ENCODE measurements at places on chromosomes 3 and 15.

- no peak for DNase-seq
Measured at GRCh38 chr3:82088749-82089148, 327.3 kb upstream of the GBE1 start.

- DNase-seq, result no peak
Measured at GRCh38 chr3:48492461-48493202, 11.3 kb downstream of the SHISA5 start.

DNA sequence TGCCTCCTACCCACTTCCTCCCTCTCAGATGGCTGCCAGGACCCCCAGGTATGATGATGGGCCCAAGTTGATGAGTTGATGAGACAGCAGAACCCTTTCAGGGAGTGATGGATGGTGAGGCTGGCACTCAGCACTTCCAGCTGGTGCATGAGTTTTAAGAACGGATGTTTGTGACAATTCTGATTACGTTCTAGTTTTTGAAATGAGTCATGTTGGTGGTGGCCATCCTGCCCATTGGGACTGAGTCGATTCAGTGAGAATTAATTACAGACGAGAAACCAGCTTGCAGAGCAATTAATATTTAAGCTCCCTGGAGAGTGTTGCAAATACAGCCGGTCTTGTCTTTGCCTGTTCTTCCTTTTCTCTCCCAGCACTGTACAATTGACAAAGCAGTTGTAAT is 56.9 kb upstream of the NR2C2 start:
- DNase-seq, result no peak

DNA sequence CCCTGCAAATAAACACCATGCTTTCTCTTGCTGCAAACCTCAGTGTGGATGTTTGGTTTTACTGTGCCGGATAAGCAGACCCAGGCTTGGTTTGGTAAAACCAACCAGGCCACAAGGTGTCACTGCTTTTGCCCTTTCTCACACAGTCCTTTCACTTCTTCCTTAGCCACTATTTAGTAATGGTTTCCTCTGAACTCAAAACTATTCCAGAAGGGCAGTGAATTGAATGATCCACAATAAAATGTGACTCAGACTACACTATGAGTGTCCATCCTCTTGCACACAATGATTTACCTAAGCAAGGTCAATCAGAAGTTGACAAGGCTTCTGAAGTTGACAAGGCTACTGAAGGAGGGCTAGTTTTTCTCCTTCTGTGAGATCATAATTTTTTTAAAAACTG is 552.4 kb upstream of the CCDC54 start:
- DNase-seq, result no peak

GRCh38 chr3:197365586-197365985 is 67.2 kb upstream of the DLG1 start:
- DNase-seq, result no peak

- DNase-seq, result no peak
Measured at GRCh38 chr15:30872341-30872748, 31.4 kb upstream of the FAN1 start.

DNA sequence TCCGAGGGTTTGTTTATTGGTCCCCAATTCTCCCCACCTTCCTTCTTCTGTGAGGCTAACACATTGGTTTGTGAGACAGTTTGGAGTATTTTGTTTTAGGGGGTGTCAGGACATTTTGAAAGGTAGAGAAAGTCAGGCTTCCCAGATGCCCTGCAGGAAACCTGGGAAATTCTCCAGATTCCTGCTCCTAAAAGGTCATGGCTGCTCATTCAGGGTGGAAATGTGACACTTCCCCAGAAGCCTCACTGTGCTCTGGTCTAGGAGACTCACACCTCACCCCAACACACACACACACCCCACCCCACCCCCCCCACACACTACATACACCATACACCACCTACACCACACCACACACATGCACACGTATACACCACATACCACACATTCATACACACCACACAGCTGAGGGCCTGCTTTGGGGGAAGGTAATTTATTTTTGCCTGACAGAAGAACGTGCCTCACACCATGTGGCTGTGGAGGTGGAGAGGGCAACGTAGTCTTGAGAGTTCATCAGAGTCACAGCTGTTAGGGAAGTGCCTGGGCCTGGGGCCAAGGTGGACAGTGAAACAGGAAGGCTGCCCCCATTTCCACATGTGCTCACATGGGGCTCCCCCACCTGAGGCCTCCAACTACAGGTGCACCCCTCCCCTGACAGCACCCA is 40.4 kb upstream of the LIMD1 start:
- no peak for DNase-seq

- no peak for DNase-seq
Measured at GRCh38 chr15:45168751-45169551, 18.8 kb downstream of the SHF start.

DNA sequence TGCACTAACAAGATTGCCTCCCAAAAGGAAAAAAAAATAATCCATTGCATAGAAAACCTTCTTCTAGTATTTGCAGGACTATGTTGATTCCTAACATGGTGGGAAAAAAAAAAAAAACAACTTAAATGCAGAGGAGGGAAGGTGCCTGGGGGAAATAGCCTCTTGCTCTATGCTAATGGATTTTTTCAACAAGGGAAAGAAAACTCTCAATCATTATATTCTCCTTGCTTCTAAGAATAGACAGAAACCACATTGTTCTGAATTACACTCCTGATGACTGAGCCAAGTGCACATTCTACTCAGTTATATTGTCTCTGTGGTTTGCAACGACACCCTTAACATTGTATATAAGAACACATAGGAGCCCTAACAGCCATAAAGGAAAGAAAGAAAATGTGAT is 760.2 kb downstream of the NAALADL2 start:
- DNase-seq, result no peak

- no peak for DNase-seq
Measured at GRCh38 chr15:95669146-95669922, 661.2 kb upstream of the NR2F2 start.

GRCh38 chr15:55515491-55515890 is 7.5 kb upstream of the DNAAF4 start:
- no peak for DNase-seq

GRCh38 chr15:81914734-81915256 is 131.0 kb downstream of the MEX3B start:
- no peak for DNase-seq

DNA sequence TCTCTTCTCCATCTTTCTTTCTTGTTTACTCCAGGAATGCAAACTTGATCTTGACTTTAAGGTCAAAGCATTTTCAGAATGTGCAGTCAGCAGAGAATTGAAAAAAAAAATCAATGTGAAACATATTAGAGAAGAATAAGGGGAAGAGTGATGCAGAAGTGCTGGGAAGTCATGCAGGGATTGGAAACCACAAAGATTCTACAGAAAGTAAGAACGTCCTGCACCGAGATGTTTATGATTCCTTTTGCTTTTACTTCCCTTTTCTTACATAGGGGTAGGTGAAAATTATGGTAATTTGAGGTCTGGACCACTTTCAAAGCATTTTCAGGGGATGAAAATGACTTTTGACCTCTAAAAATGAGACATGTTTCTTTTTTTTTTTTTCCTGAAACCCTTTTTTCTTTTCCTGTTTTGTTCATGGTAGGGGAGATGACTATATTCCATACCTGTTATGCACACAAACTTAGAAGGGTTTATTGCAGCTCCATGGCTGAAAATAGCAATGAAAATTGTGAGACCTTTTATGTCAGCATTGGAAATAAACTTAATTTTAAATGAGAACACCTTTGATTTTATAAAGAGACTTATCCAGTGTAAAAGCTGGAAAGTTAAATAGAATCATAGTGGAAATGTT is 623.5 kb upstream of the TBL1XR1 start:
- DNase-seq, result no peak

DNA sequence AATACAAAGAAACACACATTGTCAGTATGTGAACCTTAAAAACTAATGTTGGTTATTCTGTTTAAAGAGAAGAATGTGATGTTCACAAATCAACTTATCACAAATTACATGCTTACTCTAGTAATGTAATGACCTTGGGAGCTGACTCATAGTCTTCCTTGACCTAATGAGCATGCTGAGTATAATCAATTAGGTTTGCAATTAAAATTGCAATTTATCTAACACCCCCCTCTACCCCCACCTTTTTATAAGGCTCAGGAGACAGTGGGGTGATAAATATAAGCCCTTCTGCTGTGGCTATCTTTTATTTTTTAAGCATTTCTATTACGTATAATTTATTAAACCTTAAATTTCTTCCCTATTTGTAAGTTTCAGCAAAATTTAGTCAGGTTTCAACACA is 947.8 kb upstream of the CFAP20DC start:
- DNase-seq, result no peak

DNA sequence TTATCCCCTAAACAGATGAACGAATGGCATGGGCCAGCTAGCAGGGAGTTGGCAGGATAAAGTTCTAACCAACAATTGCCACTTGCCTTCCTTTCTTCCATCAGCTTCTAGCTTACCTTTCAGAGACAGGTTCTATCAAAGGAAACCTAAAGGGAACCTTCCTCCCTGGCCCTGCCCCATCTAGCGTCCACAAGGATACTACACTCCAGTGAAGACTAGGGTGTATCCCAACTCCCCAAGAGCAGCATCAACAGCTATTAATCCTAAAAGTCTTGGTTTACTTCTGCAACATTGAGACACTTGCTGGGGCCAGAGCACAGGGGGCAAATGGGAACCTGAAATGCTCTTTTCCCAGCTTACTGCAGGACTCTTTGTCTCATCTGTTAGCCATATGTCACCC is 37.0 kb upstream of the TMC3 start:
- DNase-seq, result no peak

- DNase-seq, result no peak
Measured at GRCh38 chr3:194139071-194139813, 3.3 kb downstream of the HES1 start.

DNA sequence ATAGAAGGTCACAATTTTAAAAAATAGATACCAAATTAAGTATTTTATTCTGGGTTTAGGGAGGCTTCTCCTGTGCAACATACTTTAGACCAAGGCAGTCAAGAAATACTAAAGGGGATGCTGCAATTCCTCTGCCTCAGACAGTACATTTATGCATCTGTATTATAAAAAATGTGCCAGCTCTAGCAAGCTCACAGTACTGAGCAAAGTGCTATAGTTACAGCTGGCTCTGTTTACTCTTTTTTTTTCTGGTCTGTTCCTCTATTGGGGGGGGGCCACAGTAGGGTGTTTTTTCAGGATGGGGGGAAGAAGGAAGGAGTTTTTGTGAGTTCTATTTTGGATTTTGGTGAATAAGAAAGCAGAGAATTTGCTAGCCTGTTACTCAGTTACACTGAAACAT is 185.0 kb downstream of the TIGIT start:
- no peak for DNase-seq

DNA sequence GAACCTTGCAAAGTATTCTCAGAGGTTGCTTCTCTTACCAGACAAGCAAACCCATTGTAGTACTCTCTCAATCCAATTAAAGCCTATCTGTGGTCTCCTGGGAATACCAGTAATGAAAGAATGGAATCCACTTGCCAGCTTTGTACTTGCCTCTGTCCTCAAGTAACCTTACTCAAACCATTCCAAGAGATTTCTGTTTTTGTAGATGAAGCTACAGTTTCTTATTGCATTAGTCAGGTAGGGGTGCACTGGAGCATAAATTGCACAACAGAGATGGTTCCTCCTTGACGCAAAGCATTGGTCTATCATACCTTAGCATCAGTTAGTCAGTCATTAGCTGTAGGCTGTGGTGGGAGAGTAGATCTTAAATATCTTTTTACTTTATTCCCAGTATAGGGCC is 52.9 kb downstream of the BTLA start:
- no peak for DNase-seq

DNA sequence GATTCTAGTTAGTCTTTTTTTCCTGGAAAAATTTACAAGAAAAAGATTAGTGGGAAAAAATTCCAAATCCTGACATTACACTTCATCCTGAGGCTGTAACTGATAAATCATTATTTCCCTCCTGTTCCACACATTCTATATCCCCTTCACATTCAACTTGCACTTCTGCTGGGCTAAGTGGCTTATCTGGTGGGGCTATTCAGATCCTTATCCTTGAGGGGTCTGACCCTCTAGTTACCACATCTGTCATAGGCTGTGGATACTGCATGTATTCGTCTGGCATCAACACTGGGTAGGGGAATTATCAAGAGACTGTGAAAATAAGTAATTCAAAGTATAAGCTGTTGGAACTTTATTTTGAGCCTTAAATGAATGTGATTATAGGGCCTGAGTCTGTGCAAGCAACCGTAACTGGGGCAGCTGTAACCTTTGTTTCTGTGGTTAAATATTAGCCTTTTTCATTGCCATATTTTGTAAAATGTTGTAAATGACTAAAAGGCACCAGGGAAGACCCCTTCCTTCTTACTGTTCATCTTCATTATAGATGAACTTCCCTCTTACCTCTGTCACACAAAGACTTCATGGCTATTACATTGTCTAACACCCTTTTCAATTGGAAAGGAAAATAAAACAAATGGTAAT is 28.0 kb upstream of the TEX9 start:
- DNase-seq, result no peak

DNA sequence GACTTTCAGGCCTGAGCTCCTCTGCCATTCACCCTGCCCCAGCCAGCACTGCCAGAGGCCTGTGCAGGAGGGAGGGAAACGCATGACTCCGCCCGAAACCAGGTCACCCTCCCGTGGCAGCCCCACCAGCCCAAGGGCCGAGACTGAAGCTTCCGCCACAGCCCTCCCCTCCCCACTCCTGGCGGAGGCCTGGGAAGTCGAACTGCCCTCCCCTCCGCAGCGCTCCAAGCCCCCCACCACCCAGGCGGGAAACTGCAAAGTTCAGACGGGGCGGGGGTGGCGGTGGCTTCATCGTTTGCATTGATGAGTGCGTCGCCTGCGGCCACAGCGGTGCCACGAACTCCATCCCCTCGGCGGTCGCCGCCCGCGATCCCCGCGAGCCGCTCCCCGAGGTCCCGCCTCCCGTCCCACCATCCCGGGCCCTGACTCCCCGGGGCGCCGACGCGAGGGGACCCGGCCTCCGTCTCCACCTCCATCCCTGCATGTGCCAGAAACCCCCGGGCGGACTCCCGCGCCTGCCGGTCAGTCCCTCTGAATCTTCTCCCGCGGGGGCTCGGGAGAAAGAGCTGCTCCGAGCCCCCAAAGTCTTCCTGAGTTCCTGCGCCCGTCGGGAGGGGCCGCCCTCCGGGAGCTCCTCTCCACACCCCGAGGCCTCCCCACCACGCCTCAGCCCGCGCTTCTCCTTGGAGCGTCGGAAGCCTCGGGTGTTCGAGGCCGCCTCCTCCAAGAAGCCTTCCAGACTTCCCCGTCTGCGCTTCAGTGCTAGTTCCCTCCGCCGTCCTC is 698 bp downstream of the MELTF start:
- DNase-seq, result no peak

DNA sequence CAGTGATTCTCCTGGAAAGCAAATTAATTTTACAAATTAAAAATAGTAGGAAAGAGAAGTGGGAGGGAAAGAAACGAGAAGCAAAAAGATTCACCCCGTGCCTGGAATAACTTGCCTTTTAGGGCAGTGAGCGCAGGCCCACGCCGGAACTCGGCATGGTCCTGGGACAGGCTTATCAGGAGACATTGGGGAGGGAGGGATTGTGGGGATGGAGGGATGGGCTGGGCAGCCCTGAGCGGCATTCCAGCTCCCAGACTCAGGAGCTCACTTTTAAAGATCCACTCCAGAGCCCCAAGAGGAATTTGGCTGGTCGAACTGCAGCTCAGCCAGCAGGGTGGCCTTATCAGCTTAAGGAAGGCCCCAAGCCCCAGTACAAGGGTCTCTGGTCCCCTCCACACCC is 117.9 kb downstream of the ADCY5 start:
- no peak for DNase-seq

Measured in effector CD4-positive, alpha-beta T cell (primary cell).